Effector memory CD4-positive, alpha-beta T cell (primary cell): ENCODE measurements at places on chromosomes 11 and 22.
A peak's percentile ranks its signal among the peaks of the same experiment; 100 is the strongest.

DNA sequence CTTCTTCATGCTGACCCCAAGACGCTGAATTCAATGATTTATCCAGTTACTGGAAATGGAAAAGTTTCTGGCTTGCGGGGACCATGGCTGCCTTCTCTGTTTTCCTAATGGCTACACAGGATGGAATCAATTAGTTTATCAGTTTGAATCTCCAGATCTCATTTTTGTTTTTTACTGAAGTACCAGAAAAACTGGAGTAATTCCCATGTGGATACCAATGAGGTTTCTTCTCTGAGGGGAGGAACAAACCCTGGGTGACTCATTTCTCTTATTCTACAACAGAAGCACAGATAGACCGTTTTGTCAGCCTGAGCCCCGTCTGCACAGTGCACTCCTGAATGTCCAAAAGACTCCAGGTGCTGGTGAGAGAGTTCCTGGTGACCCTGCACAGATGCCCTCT is 3.4 kb downstream of the ZNF195 start:
- H3K4me1 ChIP-seq: peaks cover 11% of the 10 kb centered on the region
- H3K27ac ChIP-seq: no peak overlapping the region
- no peak for DNase-seq
- no peak overlapping the region for H3K4me3 ChIP-seq
- peaks cover 22% of the 10 kb centered on the region for H3K36me3 ChIP-seq

- H3K4me1 ChIP-seq: peaks cover 95% of the 10 kb centered on the region
- no peaks in the 10 kb centered on the region for H3K27me3 ChIP-seq
- H3K4me3 ChIP-seq: peak overlapping the region; percentile 1
- no peak for DNase-seq
- H3K27ac ChIP-seq: peak overlapping the region; percentile 79
Measured at GRCh38 chr22:36334081-36334820, 53.5 kb downstream of the MYH9 start.

- no peak overlapping the region for H3K27ac ChIP-seq
- H3K4me3 ChIP-seq: no peak overlapping the region
- no peaks in the 10 kb centered on the region for H3K27me3 ChIP-seq
- H3K36me3 ChIP-seq: no peaks in the 10 kb centered on the region
- no peak for DNase-seq
- no peaks in the 10 kb centered on the region for H3K4me1 ChIP-seq
Measured at GRCh38 chr11:78386215-78386941, 31.2 kb downstream of the GAB2 start.

DNA sequence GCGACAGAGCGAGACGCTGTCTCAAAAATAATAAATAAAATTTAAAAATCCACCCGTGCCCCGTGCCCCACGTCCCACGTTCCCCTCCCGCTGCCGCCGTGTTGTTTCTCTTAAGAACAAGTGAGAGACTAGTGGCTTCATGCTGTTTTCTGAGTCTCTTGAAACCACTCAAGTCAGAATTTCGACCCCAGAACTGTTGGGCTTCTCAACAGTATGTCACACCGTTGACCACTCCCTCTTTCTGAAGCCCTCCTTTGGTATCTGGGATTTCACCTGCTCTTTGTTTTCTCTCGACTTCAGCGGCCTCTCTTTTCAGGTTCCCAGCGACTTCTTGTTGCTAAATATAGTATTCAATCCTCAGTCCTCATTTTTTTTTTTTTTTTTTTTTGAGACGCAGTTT is 974 bp downstream of the PPIL2 start:
- DNase-seq: no peak
- H3K27ac ChIP-seq: no peak overlapping the region
- H3K36me3 ChIP-seq: peaks cover 16% of the 10 kb centered on the region
- H3K27me3 ChIP-seq: no peaks in the 10 kb centered on the region

- no peaks in the 10 kb centered on the region for H3K27me3 ChIP-seq
- no peak for DNase-seq
- H3K36me3 ChIP-seq: no peaks in the 10 kb centered on the region
- H3K27ac ChIP-seq: no peak overlapping the region
Measured at GRCh38 chr11:19592842-19593241, 119.8 kb upstream of the NAV2 start.

GRCh38 chr22:48227341-48228018 is 1465.0 kb downstream of the TBC1D22A start:
- H3K27ac ChIP-seq: no peak overlapping the region
- H3K4me1 ChIP-seq: no peaks in the 10 kb centered on the region
- H3K36me3 ChIP-seq: no peaks in the 10 kb centered on the region
- no peak for DNase-seq
- no peak overlapping the region for H3K4me3 ChIP-seq
- H3K27me3 ChIP-seq: no peaks in the 10 kb centered on the region

DNA sequence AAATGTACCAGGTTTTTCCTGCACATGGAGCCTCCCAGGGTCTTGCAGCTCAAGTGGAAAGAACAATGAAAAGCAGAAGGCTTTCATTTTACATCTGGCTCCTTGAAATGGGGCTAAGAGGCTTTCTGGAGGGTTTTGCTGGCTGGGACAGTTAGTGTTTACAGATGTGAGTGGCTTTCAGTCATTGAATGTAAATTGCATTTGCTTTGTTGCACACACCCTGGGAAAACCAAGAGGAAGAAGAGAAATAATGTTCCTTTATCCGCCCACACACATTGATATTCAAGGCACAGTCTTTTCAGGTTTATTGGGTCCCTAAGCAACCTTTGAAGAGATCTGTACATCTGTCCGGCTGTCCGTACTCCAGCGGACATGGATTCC is 144.5 kb downstream of the SPON1 start:
- no peaks in the 10 kb centered on the region for H3K36me3 ChIP-seq
- H3K4me3 ChIP-seq: no peak overlapping the region
- no peaks in the 10 kb centered on the region for H3K4me1 ChIP-seq
- DNase-seq: no peak

GRCh38 chr22:46293577-46294260 is 3.0 kb upstream of the GTSE1 start:
- no peak for DNase-seq
- H3K4me1 ChIP-seq: peaks cover 11% of the 10 kb centered on the region
- H3K36me3 ChIP-seq: no peaks in the 10 kb centered on the region
- H3K27me3 ChIP-seq: no peaks in the 10 kb centered on the region
- H3K4me3 ChIP-seq: no peak overlapping the region

DNA sequence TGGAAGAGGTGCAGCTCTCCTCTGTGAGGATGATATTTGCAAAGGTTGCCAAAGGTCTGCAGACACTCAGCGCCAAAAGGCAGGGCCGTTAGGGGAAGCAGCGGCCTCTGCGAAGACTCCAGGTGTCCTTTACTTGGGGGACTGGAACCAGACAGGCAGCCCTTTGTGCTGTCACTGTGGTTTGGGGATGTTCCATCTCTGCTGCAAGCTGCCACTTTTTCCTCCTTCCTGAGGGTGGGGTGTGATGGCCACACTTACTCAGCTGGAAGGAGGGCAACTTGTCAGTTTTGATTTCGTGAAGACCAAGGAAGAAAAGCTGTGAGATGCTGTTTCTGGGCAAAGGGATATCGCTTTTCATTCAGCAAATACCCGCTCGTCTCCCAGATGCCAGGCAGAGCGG is 96.5 kb upstream of the PRR5 start:
- H3K27ac ChIP-seq: no peak overlapping the region
- H3K27me3 ChIP-seq: no peaks in the 10 kb centered on the region
- H3K36me3 ChIP-seq: no peaks in the 10 kb centered on the region
- no peak overlapping the region for H3K4me3 ChIP-seq
- no peaks in the 10 kb centered on the region for H3K4me1 ChIP-seq

- DNase-seq: no peak
- H3K27me3 ChIP-seq: no peaks in the 10 kb centered on the region
- no peak overlapping the region for H3K27ac ChIP-seq
- H3K36me3 ChIP-seq: peaks cover 31% of the 10 kb centered on the region
Measured at GRCh38 chr11:125621995-125622394, 3.0 kb upstream of the CHEK1 start.

GRCh38 chr11:3340025-3340424 is 38.9 kb downstream of the ZNF195 start:
- no peaks in the 10 kb centered on the region for H3K27me3 ChIP-seq
- H3K4me3 ChIP-seq: no peak overlapping the region
- no peak for DNase-seq
- H3K4me1 ChIP-seq: no peaks in the 10 kb centered on the region
- no peaks in the 10 kb centered on the region for H3K36me3 ChIP-seq

- H3K36me3 ChIP-seq: no peaks in the 10 kb centered on the region
- H3K4me1 ChIP-seq: peaks cover 2% of the 10 kb centered on the region
- peak; percentile 53 for DNase-seq
- no peaks in the 10 kb centered on the region for H3K27me3 ChIP-seq
Measured at GRCh38 chr22:40525250-40525884, 111.2 kb downstream of the MRTFA start.

GRCh38 chr11:70458736-70459135 is 60.4 kb downstream of the CTTN start:
- H3K4me1 ChIP-seq: no peaks in the 10 kb centered on the region
- no peak overlapping the region for H3K27ac ChIP-seq
- no peak overlapping the region for H3K4me3 ChIP-seq
- DNase-seq: no peak

- H3K4me3 ChIP-seq: no peak overlapping the region
- DNase-seq: no peak
- no peaks in the 10 kb centered on the region for H3K4me1 ChIP-seq
- no peaks in the 10 kb centered on the region for H3K36me3 ChIP-seq
- no peaks in the 10 kb centered on the region for H3K27me3 ChIP-seq
Measured at GRCh38 chr22:35761037-35761436, 43.4 kb downstream of the APOL5 start.

- H3K4me1 ChIP-seq: no peaks in the 10 kb centered on the region
- H3K27ac ChIP-seq: no peak overlapping the region
- no peak for DNase-seq
- H3K4me3 ChIP-seq: no peak overlapping the region
Measured at GRCh38 chr11:45960387-45961095, 38.1 kb downstream of the LARGE2 start.

DNA sequence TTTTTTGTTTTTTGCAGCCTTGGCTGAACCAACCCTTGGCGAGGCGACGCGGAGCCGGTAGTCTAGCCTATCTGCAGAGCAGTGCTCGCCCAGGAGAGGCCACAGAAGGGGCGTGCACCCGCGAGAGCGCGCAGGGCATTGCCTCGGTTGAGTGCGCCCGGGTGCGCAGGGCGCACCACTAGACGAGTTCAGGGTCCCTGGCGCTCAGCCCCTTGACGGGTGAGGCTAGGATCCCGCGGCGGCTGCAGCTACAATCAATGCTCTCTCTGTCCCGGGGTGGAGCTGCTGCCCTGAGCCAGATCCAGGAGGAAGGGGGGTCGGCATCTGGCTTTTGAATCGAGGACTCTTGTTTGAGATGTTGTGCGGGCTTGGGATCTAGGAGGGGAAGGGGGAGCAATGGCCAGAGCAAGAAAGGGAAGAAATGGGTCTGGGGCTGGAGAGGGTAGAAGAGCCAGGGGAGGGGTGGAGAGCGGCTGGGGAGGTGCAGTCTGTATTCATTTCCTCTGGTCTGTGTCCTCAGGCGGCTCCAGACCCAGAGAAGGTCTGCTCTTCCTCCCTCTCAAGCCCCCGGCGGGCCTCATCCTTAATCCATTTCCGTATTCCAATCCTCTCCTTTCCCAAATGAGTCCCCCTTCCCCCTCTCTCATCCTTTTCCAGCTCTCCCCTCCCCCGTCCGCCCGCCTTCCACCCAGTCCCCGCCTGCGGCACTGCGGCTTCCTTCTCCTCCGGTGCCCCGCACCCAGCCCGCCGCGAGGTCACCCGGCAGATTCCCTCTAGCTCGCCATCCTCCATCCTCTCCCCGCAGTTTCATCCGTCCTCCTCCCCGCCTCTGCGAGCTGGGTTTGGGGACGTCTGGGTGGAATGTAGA is 797 bp downstream of the THY1 start:
- H3K27ac ChIP-seq: no peak overlapping the region
- H3K27me3 ChIP-seq: peaks cover 10% of the 10 kb centered on the region
- H3K4me3 ChIP-seq: peak overlapping the region; percentile 46
- H3K36me3 ChIP-seq: no peaks in the 10 kb centered on the region
- no peak for DNase-seq
- H3K4me1 ChIP-seq: peaks cover 21% of the 10 kb centered on the region

DNA sequence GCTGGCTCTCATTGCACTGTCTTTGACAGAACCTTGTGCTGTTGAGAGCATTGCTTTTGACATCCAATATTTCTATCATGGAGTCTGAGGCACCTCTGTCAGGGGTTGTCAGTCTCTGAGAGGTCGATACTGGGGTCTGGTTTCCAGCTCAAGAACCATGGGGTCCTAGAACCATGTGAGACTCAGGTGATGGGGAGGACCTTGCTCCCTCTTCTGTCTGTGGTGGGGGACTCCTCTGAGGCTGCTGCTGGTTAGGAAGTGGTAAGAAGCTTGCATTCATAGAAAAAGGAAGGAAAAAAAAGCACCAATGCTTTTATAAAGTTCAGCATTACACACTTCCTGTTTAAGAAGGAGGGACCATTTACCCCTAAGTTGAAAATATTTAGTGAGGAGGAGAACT is 91.8 kb upstream of the CD44 start:
- DNase-seq: peak; percentile 48
- H3K4me1 ChIP-seq: peaks cover 48% of the 10 kb centered on the region
- no peak overlapping the region for H3K4me3 ChIP-seq
- H3K36me3 ChIP-seq: no peaks in the 10 kb centered on the region
- no peaks in the 10 kb centered on the region for H3K27me3 ChIP-seq

DNA sequence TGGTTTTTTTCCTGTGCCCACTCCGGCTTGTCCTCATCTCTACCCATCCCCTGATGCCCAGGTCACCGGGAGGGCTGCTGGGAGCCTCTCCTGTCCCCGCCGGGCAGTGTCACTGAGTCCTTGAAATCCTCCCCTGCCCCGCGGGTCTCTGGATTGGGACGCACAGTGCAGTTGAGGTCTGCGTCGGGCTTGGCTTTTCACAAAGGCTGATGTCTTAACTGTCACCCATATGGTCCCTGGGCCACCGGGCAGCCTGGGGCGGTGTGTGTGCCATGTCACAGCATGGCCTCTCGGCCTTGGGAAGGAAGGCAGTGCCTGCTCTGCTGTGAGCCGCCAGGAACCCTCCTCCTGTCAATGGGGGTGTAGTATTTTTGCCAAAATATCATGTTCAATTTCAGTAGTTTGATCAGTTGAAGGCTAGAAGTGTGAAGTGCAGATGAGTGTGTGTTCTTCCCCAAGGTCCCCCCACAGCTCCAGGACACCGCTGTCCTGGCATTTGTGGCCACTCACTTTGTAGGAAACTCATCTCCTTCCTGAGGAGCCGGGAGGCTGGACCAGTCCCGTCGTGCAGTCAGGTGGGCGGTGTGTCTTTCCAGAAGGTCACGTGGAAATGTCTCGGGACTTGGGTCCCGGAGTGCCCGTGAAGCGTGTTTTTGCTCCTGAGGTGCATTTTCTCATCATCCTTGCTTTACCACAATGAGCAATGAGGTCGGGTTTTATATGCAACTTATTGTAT is 37.6 kb downstream of the CTTN start:
- no peak for DNase-seq
- H3K27me3 ChIP-seq: no peaks in the 10 kb centered on the region
- no peak overlapping the region for H3K4me3 ChIP-seq
- H3K27ac ChIP-seq: no peak overlapping the region

- H3K4me3 ChIP-seq: no peak overlapping the region
- DNase-seq: no peak
- no peaks in the 10 kb centered on the region for H3K36me3 ChIP-seq
- no peaks in the 10 kb centered on the region for H3K4me1 ChIP-seq
- H3K27ac ChIP-seq: no peak overlapping the region
- H3K27me3 ChIP-seq: peaks cover 8% of the 10 kb centered on the region
Measured at GRCh38 chr11:121199516-121199915, 93.1 kb upstream of the SC5D start.
